ENCODE measurements at places on chromosomes 13 and 19. TPM values are rescaled to one million over a fixed set of nuclear protein-coding genes. Genes with fewer than 3 reads are reported as not detected.
A peak's percentile ranks its signal among the peaks of the same experiment; 100 is the strongest.

DNA sequence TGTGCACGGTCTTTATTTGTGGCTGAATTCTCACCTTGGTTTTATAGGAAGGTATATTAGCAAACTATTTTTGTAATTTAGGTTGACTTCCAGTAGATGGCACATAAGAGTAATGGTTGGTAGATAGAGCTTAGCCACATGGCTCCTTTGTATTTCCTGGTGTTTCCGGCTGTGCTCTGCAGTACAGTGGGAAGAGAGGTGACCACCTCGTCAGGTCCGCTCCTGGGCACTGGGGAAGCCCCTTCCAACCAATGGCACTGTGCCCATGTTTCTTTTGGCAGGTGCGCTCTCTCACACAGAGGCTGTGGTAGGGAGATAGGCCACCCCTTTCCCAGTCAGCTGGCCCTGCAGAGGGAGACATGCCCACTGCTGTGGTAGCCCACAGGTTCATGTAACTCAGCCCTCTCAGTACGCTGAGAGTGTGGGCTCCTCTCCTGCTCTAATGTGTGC, 74.3 kb upstream of the ATP12A start:
- H3K4me3 ChIP-seq = no peak overlapping the region
- H3K27ac ChIP-seq = no peak overlapping the region
- no peaks in the 10 kb centered on the region for H3K27me3 ChIP-seq

DNA sequence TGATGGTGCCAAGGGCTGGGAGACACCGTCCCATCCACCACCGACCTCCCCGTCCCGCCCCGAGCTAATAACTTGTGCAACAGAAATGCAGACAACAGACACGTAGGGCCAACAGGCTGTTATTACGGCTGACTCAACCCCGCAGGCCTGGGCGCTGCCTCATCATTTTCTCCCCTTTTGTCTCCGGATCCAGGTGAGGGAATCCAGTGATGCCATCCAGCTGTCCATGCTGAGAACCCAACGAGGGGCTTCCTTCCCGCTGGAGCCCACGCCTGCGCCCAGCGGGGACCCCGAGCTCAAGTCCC, 6.4 kb upstream of the DIRAS1 start:
- H3K27me3 ChIP-seq = peaks cover 35% of the 10 kb centered on the region
- no peaks in the 10 kb centered on the region for H3K36me3 ChIP-seq
- H3K4me3 ChIP-seq = no peak overlapping the region

GRCh38 chr13:42707586-42707985, 73.8 kb upstream of the FAM216B start:
- peaks cover 31% of the 10 kb centered on the region for H3K4me1 ChIP-seq
- H3K4me3 ChIP-seq = no peak overlapping the region
- H3K36me3 ChIP-seq = no peaks in the 10 kb centered on the region
- H3K27ac ChIP-seq = peak overlapping the region; percentile 55

HSH2D gene
- total RNA-seq = 0.16 TPM

DNA sequence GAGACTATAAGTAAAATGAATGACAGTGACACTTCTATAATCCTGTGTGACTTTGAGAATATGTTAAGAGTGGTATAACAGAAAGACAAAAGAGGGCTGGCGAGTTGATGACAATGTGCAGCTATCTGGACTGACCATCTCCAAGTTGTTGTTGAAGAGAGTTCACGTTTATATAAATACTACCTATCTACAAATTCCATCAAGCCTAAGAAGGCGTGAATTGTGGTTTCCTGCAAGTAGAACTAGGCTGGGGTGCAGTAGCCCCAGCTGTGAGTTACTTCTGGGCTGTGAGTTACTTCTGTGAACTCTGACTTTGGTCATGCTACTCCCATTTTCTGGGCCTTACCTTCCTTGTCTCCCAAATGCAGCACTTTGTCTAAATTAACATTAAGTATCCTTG, 561.0 kb downstream of the TBC1D4 start:
- no peak for DNase-seq
- no peaks in the 10 kb centered on the region for H3K27me3 ChIP-seq
- H3K36me3 ChIP-seq = no peaks in the 10 kb centered on the region
- no peaks in the 10 kb centered on the region for H3K4me1 ChIP-seq
